ENCODE measurements at places on chromosomes 13 and 19.

DNA sequence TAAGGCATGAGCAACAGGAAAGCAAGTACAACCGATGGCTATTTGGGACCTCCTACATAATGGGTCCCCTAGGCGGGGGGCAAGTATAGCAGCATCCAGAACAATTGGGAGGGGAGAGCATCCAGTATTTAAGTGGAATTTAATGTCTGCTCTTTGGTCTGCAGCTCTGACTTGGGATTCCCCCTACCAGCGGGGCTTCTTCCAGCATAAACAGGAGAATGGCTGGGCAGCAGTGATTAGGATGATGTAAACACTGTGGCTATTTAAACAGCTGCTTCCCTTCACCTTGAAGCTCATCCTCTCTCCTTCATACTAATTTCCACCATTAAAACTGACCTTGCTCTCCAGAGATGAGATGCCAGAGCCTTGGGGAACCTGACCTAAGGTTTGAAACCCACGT lies 73.9 kb upstream of the OXGR1 start:
- H3K4me1 ChIP-seq: no peaks in the 10 kb centered on the region
- no peaks in the 10 kb centered on the region for H3K36me3 ChIP-seq
- no peak overlapping the region for H3K4me3 ChIP-seq
- peaks cover 34% of the 10 kb centered on the region for H3K27me3 ChIP-seq
- no peak for DNase-seq

DNA sequence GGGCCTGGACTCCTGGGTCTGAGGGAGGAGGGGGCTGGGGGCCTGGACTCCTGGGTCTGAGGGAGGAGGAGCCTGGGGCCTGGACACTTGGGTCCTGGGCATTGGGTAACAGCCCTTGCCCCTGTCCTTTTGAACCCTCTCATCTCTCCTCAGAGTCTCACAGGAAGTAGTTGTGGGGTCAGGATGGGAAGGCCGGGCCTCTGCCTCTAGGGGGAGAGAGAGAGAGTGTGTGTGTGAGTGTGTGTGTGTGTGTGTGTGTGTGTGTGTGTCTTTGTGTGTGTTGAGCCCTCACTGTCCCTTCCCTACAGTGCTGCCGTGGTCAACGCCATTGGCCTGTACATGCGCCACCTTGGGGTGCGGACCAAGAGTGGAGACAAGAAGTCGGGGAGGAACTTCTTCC lies 10.9 kb downstream of the ARHGEF1 start:
- peaks cover 71% of the 10 kb centered on the region for H3K4me1 ChIP-seq
- peak overlapping the region; percentile 87 for H3K27ac ChIP-seq
- H3K36me3 ChIP-seq: peaks cover 75% of the 10 kb centered on the region
- no peak overlapping the region for H3K4me3 ChIP-seq
- peak; percentile 47 for DNase-seq
- no peaks in the 10 kb centered on the region for H3K27me3 ChIP-seq

DNA sequence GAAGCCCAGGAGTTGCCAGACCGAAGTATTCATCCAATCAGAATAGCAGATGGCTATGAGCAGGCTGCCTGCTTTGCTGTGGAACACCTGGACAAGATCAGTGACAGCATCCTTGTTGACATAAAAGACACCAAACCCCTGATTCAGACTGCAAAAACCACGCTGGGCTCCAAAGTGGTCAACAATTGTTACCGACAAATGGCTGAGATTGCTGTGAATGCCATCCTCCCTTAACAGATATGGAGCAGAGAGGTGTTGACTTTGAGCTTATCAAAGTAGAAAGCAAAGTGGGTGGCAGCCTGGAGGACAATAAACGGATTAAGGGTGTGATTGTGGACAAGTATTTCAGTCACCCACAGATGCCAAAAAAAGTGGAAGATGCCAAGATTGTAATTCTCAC lies 250.3 kb upstream of the OBI1 start:
- no peak for DNase-seq
- no peak overlapping the region for H3K4me3 ChIP-seq

DNA sequence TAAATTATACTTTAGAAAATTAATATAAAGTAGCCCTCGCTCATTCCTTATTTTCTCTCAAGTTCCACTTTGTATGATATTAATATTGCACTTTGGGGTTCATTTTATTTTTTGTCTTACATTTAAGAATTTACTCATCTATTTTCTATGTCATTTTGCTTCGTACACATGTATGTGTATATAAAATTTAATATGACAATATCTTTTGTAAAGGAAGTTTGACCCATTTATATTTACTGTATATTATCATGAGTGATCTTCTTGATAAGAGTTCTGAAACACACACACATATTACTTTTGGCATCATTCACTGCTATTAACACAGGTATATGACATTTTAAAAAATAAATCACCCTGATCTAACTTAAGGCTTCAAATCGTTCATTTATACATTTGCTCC lies 83.1 kb downstream of the IRS2 start:
- no peaks in the 10 kb centered on the region for H3K36me3 ChIP-seq
- H3K4me1 ChIP-seq: peaks cover 14% of the 10 kb centered on the region

GRCh38 chr13:101691341-101691860 lies 238.9 kb downstream of the ITGBL1 start:
- no peaks in the 10 kb centered on the region for H3K36me3 ChIP-seq
- H3K4me3 ChIP-seq: no peak overlapping the region
- H3K4me1 ChIP-seq: no peaks in the 10 kb centered on the region
- peaks cover 13% of the 10 kb centered on the region for H3K27me3 ChIP-seq

DNA sequence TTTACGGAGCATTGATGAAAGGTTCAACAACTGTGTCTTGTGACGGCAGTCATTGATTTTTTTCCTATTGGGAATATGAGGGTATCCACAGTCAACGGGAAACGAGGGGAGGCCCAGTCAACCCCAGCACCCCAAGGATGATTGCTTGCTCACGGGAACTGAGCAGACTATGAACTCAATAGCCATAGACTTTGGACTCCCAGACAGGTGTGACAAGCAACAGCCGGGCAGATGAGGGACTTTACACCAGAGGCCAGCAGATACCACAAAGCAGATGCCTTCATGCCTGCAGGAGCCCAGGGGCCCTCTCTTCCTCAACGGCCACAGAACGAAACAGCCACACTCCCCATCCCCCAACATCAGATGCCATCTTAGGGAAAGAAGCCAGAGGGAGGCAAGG lies 80.3 kb upstream of the FLT1 start:
- peak overlapping the region; percentile 93 for H3K27ac ChIP-seq
- no peaks in the 10 kb centered on the region for H3K36me3 ChIP-seq
- peaks cover 5% of the 10 kb centered on the region for H3K27me3 ChIP-seq
- no peak overlapping the region for H3K4me3 ChIP-seq
- no peak for DNase-seq
- peaks cover 17% of the 10 kb centered on the region for H3K4me1 ChIP-seq

GRCh38 chr19:48842789-48843162 lies 6.5 kb upstream of the HSD17B14 start:
- H3K27ac ChIP-seq: no peak overlapping the region
- no peaks in the 10 kb centered on the region for H3K36me3 ChIP-seq
- H3K4me3 ChIP-seq: no peak overlapping the region
- DNase-seq: peak; percentile 51
- H3K4me1 ChIP-seq: no peaks in the 10 kb centered on the region
- no peaks in the 10 kb centered on the region for H3K27me3 ChIP-seq

GRCh38 chr13:59743195-59743594 lies 420.5 kb downstream of the DIAPH3 start:
- no peak overlapping the region for H3K4me3 ChIP-seq
- DNase-seq: no peak
- H3K27ac ChIP-seq: no peak overlapping the region
- H3K27me3 ChIP-seq: no peaks in the 10 kb centered on the region
- H3K4me1 ChIP-seq: peaks cover 12% of the 10 kb centered on the region

DNA sequence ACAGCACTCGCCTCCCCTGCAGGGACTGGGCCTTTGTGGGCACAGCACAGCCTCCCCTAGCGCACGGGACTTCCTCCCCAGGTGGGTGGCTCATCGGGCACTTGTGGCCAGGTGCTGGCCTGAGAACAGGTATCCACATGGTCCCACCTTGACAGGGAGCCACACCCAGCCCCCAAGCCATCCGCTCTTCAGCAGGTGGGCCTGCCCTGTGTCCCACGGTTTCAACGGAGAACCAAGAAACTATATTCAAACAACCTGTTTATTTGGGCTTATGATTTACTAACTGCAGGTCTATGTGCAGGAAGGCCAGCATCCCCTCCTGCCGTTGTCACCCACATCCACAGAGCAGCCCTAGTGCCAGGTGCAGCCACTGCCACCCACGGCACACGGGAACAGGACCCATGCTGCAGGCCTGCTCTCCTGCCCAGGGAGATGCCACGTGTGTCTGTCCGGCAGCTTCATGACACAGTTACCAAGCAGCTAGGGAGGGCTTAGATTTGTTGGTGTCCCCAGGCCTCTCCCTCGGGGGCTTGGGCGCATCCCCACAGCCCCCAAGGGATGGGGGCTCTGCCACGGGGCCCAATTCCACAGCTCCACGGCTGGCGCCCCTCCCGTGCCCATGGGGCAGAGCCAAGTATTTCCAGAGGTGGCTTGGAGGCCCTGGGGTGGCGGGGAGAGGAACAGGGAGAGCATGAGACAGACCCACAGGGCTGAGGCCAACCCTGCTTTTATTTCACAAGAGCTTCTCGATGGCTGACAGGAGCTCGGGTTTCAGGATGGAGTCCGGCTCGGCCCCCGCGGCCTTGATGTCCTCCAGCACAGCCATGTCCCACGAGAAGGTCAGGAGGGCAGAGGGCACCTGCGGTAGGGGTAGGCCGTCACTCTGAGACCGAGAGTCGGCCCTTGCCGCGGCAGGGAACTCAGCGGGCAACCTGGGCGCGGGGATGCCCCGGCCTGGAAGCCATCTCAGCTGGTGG lies 12.5 kb downstream of the UBXN6 start:
- H3K4me1 ChIP-seq: no peaks in the 10 kb centered on the region
- no peak for DNase-seq
- no peak overlapping the region for H3K4me3 ChIP-seq
- peaks cover 81% of the 10 kb centered on the region for H3K36me3 ChIP-seq
- H3K27ac ChIP-seq: peak overlapping the region; percentile 61

- no peaks in the 10 kb centered on the region for H3K36me3 ChIP-seq
- DNase-seq: no peak
- H3K27me3 ChIP-seq: peaks cover 38% of the 10 kb centered on the region
- H3K4me1 ChIP-seq: no peaks in the 10 kb centered on the region
- H3K4me3 ChIP-seq: no peak overlapping the region
Measured at GRCh38 chr13:111650626-111651025, 330.2 kb downstream of the TEX29 start.

DNA sequence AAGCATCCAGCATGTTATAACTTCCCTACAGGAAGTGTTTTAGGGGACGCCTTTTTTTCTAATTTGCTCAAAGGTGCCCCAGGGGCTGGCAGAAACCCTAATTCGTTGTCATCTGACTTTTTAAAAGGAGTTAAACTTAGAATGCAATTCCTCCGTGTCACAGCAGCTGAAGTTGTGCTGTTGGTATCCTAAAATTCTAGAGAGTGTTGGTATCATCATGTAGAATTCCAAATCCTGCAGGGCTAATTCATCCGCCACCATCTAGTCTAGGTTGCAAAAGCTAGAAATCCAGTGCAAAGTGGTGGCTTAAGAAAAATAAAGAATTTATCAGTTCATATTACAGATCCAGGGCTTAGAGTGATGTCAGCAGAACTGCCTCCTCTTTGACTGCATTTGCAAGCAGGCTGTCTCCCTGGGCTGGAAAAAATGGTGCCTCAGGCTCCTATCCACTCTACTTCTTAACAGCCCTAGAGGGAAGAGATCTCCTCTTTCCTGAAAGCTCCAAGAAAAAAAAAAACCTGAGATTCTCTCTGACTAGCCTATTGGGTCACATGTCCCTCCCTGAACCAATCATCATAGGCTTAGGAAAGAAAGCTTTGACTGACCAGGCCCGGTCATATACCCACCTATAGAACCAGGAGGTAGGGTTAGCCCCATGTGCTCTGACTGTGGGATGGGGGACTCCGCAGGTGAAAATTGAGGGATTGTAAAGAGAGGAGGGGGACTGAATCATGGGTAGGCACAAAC lies 73.0 kb downstream of the MAP4K1 start:
- H3K27me3 ChIP-seq: no peaks in the 10 kb centered on the region
- no peaks in the 10 kb centered on the region for H3K36me3 ChIP-seq
- DNase-seq: no peak
- H3K27ac ChIP-seq: peak overlapping the region; percentile 78

- peaks cover 82% of the 10 kb centered on the region for H3K4me1 ChIP-seq
- peak overlapping the region; percentile 60 for H3K27ac ChIP-seq
- no peak overlapping the region for H3K4me3 ChIP-seq
- peaks cover 13% of the 10 kb centered on the region for H3K36me3 ChIP-seq
- DNase-seq: no peak
Measured at GRCh38 chr13:99062593-99062992, 84.7 kb upstream of the DOCK9 start.

DNA sequence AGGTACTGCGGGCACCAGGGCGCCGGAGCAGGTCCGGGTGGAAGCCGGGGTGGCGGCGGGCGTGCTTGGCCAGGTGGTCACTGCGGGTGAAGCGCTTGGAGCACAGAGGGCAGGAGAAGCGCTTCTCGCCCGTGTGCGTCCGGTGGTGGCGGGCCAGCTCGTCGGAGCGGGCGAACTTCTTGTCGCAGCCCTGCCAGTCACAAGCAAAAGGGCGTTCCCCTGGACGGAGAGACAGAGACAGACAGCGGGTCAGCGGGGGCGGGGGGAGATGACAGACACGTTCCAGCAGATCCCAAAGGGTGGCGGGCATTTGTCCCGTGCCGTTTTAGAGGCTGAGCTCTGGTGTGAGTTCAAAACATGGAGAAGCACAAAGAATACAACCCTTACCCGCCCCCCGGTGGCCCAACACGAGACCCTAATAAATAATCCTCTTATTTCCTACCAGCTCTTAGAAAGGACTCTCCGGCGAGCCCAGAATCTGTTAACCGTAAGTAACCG lies 6.3 kb upstream of the REXO1 start:
- no peak for DNase-seq
- peaks cover 73% of the 10 kb centered on the region for H3K4me1 ChIP-seq
- H3K27ac ChIP-seq: peak overlapping the region; percentile 91
- H3K36me3 ChIP-seq: peaks cover 31% of the 10 kb centered on the region
- H3K27me3 ChIP-seq: no peaks in the 10 kb centered on the region

- peaks cover 20% of the 10 kb centered on the region for H3K4me1 ChIP-seq
- H3K36me3 ChIP-seq: no peaks in the 10 kb centered on the region
- peaks cover 4% of the 10 kb centered on the region for H3K27me3 ChIP-seq
- H3K4me3 ChIP-seq: no peak overlapping the region
Measured at GRCh38 chr13:111389621-111390521, 69.4 kb downstream of the TEX29 start.

GRCh38 chr13:100648354-100648753 lies 26.2 kb downstream of the TMTC4 start:
- no peak overlapping the region for H3K4me3 ChIP-seq
- no peak overlapping the region for H3K27ac ChIP-seq
- peaks cover 41% of the 10 kb centered on the region for H3K36me3 ChIP-seq
- H3K27me3 ChIP-seq: no peaks in the 10 kb centered on the region
- no peaks in the 10 kb centered on the region for H3K4me1 ChIP-seq

GRCh38 chr13:98975822-98976261 lies 2.0 kb downstream of the DOCK9 start:
- no peaks in the 10 kb centered on the region for H3K27me3 ChIP-seq
- H3K4me1 ChIP-seq: peaks cover 71% of the 10 kb centered on the region
- H3K4me3 ChIP-seq: no peak overlapping the region
- no peak for DNase-seq
- peak overlapping the region; percentile 37 for H3K27ac ChIP-seq

Data from activated T-cell treated with anti-CD3 and anti-CD28 coated beads, Interleukin-2, amount 50 U/mL, for 24 hours (primary cell).